ENCODE measurements at places on chromosomes 16 and 17.

GRCh38 chr16:75306099-75306762 lies 54.8 kb upstream of the BCAR1 start:
- DNase-seq: no peak

GRCh38 chr16:60077861-60078260 lies 1343.7 kb upstream of the GOT2 start:
- no peak for DNase-seq

- DNase-seq: peak; percentile 60
These were observed 160.2 kb downstream of the RGS9 start for GRCh38 chr17:65297384-65297783.

GRCh38 chr17:41503202-41503601 lies 2.2 kb downstream of the KRT13 start:
- no peak for DNase-seq

DNA sequence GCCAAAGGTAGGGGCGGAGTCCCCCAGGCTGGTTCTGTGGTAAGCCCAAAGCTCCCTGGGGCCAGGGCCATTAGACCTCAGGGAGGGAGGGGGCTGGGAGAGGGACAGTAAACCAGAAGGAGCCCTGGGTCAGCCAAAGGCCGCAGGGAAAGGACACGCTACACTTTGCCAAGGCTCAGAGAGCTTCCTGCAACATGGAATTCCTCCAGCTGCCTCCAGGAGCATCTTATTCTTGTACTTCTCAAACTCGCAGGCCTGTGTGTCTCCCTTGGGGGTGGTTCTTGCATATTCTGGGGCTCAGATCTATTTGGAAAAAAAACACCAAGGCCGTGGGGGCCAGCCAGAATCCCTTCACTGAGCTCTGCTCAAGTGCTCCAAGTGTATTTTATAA lies 25.1 kb downstream of the AKAP1 start:
- no peak for DNase-seq

DNA sequence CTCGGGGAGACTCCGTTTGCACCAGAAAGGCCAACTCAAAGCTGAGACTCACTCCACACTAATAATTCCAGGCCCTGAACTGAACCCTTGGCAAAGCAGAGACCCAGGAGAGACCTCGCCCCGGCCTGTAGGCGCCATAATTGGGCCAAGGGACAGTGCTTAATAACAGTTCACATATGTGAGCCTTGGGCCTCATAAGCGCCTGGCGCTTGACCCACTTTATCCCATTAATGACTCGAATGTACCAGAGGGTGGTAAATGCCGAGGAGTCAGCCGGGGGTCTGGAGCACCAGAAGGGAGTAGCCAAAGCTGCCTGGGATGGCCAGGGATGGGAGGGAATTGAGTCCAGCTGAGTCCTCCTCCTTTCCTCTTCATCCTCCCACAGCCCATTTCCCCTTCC lies 24.6 kb downstream of the SLC6A4 start:
- DNase-seq: no peak

- peak; percentile 36 for DNase-seq
These were observed 10.4 kb upstream of the WFDC1 start for GRCh38 chr16:84284154-84284722.

DNA sequence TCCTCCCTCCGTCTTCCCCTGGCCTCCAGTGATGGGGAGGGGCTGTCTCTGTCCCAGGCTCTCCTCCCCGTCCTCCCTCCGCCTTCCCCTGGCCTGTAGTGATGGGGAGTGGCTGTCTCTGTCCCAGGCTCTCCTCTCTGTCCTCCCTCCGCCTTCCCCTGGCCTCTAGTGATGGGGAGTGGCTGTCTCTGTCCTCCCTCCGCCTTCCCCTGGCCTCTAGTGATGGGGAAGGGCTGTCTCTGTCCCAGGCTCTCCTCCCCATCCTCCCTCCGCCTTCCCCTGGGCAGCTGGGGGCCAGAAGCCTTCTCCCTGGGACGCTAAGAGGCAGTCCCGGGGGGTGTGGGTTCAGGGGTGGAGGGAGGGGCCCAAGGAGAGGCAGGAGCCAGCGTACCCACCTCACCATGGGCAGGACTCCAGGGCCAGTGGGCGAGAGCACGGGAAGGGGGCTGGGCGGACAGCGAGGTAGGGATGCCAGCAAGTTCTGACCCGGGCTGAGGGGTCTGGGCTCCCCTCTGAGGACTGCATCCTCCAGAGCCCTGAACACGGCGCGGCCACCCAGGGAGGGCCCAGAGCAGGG lies 14.8 kb downstream of the UTS2R start:
- DNase-seq: no peak

DNA sequence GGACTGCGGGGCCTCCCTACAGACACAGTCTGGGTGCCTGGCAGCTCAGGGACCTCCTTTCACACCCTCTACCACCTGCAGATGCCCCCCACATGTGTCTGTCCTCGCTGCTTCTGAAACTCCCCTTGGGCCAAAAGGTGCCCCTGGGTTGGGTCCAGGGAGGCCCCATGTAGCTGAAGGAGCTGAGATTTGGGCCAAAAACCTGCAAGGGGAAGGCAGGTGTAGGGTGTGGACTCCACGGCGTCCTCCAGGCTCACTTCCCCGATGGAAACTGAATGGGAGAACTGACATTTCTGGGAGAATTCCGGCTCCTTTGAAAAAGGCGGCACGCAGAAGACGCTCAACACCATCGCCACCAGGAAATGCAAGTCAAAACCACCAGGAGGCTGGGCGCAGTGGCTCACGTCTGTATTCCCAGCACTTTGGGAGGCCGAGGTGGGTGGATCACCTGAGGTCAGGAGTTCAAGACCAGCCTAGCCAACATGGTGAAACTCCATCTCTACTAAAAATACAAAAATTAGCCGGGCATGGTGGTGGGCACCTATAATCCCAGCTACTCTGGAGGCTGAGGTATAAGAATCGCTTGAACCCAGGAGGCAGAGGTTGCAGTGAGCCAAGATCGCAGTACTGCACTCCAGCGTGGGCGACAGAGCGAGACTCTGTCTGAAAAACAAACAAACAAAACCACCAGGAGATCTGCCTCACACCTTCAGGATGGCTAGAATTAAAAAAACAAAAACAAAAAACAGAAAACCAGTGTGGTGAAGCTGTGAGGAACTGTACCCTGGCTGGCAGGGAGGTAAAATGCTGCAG lies 13.2 kb upstream of the BAIAP2 start:
- no peak for DNase-seq

DNA sequence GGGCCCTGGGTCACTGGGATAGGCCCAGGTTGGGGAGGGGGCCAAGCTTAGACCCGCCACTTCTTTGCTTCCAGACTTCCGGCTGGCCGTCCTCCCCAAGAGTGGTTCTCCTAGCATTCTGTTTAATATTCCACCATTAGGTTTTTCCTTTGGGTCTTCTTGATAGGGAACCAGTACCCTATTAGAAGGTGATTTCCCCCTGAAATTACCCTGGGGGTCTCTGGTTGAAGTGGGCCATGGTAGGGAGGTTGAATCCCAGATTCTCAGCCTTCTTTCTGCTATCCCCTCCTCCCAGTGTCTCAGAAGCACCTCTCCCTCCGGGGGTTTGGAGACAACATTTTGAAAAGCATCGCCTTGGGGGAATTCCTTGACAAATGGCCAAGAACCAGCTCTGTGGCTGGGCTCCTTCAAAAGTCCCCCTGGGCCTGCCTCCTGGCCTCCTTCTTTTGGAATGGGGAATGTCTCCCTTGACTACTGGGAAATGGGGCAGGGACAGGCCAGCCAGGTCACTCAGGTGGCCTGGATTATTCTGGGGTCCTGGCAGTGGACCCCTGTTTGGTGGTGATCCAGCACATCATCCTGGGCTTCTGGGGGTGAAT lies 5.7 kb downstream of the LASP1 start:
- no peak for DNase-seq

GRCh38 chr16:85891776-85892166 lies 7.2 kb upstream of the IRF8 start:
- DNase-seq: no peak

- DNase-seq: no peak
These were observed 74.1 kb downstream of the CCDC182 start for GRCh38 chr17:57670769-57671569.

- peak; percentile 52 for DNase-seq
These were observed 115.5 kb upstream of the TBX2 start for GRCh38 chr17:61284174-61284573.

- no peak for DNase-seq
These were observed 94.8 kb downstream of the TNFRSF13B start for GRCh38 chr17:16877099-16877498.

- no peak for DNase-seq
These were observed 23.7 kb downstream of the ATP2C2 start for GRCh38 chr16:84392031-84392360.

- DNase-seq: peak; percentile 25
These were observed 127.1 kb downstream of the RPTOR start for GRCh38 chr17:80671825-80672110.

GRCh38 chr17:68053231-68054013 lies 17.9 kb downstream of the KPNA2 start:
- DNase-seq: peak; percentile 85

DNA sequence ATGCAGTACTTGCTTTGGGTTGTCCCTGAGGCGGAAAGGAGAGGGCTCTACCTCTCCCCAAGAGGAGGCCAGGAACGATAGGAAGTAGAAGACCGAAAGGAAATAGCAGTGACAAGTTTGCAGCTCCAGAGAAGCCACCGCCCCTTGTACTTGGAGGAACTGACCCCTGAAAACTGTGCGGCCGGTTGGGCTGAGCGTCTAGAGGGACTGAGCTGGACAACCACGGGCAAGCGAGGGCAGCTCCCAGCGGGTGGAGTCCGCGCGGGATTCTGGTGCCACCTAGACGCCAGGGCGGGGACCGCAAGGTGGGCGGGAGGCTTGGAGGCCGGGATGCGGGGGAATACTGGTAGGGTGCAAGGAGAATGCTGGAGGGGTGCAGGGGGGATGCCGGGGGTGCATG lies 1.3 kb upstream of the SLC6A4 start:
- peak; percentile 40 for DNase-seq

DNA sequence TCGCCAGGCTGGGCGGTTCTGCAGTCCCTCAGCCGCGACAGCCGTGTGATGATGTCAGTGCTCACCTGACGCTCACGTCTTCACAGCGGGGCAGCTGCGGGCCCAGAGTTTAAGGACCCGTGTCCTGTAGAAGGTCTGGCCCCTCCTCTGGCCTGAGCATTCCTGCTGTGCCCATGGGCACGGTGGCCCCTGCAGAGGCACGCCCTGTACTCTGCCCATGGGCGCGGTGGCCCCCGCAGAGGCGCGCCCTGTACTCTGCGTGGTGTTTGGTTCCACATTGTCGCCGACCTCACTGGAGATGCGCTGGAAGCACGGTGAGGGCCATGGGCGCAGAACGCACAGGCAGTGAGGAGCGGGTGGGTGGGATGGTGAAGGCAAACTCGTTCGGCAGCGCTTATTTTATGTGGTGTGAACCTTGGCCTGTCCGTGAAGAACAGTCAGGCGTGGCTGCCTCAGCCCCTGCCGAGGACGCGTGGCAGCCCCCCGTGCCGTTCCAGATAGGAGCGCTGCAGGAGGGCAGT lies 122.0 kb downstream of the BANP start:
- no peak for DNase-seq

GRCh38 chr16:72241930-72242329 lies 70.0 kb upstream of the PMFBP1 start:
- DNase-seq: peak; percentile 77

DNA sequence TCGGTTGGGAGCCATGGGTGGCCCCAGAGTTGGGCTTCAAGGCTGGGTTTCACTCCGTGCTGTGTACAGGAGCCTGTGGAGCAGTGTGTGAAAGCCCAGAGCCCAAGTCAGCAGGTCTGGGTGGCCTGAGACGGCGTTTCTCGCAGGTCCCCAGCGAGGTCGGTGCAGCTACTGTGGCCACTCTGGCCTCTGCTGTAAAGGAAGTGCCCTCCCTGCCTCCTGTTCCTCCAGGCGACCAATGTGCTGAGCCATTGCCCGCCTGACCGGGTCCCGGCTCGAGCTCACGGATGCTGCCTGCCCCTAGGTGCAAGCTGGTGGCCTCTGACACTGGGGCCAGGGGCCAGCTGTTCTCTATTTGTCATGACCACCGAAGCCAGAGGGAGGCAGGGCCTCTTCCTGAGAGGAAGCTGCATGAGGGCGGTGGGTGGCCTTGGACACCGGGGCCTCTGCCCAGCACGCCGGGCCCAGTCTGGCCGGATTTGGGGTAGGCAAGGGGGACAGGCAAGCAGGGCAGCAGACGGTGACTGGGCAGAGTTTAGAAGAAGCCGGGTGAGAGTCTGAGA lies 170.9 kb downstream of the IRF8 start:
- DNase-seq: no peak

GRCh38 chr16:70692130-70692872 lies 6.4 kb upstream of the MTSS2 start:
- no peak for DNase-seq

GRCh38 chr16:711548-712320 lies 3.2 kb upstream of the METRN start:
- peak; percentile 69 for DNase-seq

DNA sequence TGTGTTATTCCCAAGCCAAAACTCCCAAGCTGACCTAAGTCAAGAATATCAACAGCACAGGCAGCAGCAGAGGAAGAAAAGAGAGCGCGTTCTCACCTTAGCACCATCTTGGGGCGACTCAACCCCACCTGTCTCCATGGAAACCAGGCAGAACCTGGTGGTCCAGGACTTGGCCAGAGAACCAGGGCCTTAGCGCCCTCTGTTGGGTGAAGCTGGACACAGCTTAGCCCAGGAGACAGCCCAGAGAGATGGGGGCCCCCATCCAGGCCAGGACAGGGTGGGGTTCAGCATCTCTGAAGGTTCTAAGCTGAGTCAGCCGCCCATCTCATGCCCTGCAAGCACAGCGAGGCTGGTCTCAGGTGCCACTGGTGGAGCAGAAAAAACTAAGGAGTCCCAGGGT lies 60.1 kb upstream of the TMEM132E start:
- DNase-seq: no peak

DNA sequence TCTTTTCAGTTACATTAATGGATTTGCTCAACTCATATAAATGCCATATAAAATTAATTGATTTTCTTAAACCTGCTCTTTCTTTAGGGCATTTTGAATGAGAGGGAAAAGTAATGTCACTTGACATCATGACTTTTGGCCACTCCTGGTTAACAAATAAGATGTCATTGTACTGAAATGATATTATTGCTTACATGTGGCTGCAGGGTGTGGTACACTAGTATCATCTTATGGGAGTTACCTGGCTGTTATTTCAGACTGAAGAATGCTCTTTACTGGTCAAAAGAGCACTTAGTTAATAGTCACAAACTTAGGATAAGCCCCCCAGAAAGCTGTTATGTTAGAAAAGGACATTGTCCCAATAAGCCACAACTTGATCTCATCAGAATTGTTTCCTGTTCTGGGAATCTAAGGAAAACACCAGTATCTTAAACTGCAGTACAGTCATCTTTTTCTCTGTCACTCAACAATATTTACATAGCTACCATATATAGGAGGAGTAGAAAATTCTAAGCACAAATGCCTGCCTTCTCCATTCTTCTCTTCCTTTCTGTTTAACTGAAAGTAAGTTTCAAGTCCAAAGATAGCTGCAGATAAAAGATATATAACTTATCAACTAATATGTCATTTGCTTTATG lies 53.9 kb upstream of the MRC2 start:
- peak; percentile 17 for DNase-seq

- DNase-seq: peak; percentile 46
These were observed 35.0 kb upstream of the MRC2 start for GRCh38 chr17:62592341-62593099.

Data from fibroblast of pulmonary artery (primary cell).